ENCODE measurements at places on chromosomes 7 and 10.

- peak; percentile 6 for DNase-seq
Measured at GRCh38 chr10:21754410-21755011, 220.5 kb downstream of the MLLT10 start.

GRCh38 chr10:122286867-122287266 is 15.8 kb downstream of the BTBD16 start:
- peak; percentile 80 for DNase-seq

DNA sequence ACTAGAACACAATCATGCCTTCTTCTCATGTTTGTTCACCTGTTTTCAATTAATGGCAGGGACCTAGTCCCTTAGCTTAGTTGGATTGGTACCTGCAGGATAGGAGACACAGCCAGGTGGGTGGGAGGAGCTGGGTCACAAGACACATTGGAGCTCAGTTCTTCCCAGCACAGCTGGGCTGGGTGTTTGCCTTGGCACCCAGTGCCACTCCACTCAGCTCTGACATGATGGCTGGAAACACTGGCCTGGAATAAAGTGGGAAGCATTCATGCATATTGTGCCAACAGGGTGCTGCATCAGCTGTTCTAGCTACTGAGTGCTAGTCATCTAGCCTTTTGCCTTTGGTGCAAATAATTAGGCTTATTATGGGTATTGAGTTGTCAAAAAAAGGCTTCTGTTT is 226.1 kb downstream of the PTEN start:
- no peak for DNase-seq

GRCh38 chr10:101897633-101898032 is 54.0 kb upstream of the KCNIP2 start:
- peak; percentile 12 for DNase-seq

- DNase-seq = no peak
Measured at GRCh38 chr10:82738592-82738991, 863.6 kb downstream of the NRG3 start.

DNA sequence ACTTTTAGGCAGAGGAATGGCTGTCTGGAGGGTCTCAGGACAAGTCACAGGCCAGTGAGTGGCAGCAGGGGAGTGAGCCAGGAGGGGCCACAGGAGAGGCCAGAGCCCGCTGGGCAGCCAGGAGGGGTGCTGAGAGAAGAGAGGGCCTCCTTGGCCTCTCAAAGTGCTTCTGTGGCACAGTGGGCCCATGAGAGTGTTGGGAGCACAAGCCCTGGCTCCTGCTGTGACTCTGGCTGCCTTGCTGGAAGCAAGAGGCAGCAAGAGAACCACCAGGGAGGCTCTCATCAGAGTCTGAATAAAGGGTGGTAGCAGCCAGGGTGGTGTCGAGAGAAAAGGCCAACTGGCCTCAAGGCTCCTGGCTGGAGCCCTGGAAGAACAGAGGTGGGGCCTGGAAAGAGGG is 91.1 kb downstream of the VOPP1 start:
- no peak for DNase-seq

- DNase-seq = peak; percentile 75
Measured at GRCh38 chr10:3107426-3107961, 40.1 kb downstream of the PFKP start.

- DNase-seq = peak; percentile 75
Measured at GRCh38 chr10:102815790-102816549, 21.2 kb downstream of the CYP17A1 start.

Data from EL (cell line).